ENCODE measurements at places on chromosomes 3 and 15.

- no peak for DNase-seq
These were observed 314.2 kb downstream of the ZNF385D start for GRCh38 chr3:21436835-21437234.

DNA sequence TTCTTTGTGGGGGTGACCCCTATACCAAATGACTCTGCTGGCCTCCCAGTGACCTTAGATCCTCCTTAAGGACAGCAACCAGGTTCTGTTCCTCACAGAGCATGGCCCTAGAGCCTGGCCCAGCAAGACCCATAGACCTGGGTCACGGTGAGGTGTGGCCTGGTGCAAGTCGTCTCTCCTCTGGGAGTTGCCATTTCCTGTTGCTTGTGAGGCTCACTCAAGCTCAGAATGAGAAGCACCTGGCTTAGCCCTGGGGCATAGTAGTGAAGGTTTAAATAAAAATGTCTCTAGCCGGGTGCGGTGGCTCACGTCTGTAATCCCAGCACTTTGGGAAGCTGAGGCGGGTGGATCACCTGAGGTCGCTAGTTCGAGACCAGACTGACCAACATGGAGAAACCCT is 131.3 kb downstream of the SMAD6 start:
- DNase-seq, result no peak

DNA sequence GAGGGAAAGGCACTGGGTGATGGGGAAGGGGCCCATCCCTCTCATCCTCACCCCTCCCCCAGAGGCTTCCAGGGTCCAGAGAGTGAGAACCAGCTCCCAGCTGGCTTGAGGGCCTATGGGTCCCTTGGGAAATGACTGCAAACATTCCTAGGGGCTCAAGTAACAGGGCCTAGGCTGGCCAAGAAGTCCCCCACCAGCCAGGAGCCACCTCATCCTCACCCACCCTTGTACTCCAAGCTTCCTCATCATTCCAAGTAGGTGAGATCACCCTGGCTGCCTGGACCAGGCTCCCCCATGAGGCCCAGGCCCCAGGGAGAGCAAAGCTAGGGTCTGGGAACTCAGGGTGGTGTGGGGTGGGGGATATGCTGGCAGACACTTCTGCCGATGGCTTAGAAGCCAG is 14.8 kb downstream of the LOXL1 start:
- no peak for DNase-seq

GRCh38 chr3:46427916-46428833 is 21.1 kb downstream of the CCRL2 start:
- DNase-seq, result no peak

DNA sequence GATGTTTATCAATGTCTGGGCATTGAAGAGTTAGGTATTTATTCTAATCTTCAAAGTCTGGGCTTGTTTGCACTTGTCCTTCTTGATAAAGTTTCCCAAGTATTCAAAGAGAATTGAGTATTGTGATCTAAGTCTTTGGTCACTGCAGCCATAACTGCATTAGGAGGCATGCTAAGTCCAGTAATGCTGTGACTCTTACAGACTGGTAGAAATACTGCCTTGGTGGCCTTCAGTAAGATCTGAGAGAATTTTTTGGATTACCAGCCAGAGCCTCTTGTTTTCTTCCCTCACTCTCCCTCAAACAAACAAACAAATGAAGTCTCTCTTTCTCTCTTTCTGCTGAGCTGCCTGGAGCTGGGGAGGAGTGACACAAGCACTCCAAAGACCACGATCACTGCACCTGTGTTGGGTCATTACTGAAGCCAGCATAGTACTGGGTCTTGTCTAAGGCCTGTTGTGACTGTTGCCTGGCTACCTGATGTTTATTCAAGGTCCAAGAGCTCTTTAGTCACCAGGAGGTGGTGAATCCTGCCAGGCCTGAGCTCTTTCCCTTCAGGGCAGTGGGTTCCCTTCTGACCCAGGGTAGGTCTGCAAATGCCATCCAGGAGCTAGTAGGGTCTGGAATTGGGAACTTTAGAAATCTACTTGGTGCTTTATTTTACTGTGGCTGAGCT is 14.8 kb upstream of the RBP2 start:
- no peak for DNase-seq

- DNase-seq, result no peak
These were observed 12.1 kb upstream of the STAB1 start for GRCh38 chr3:52483081-52483480.

- no peak for DNase-seq
These were observed 325.9 kb upstream of the TBL1XR1 start for GRCh38 chr3:177523067-177523675.

DNA sequence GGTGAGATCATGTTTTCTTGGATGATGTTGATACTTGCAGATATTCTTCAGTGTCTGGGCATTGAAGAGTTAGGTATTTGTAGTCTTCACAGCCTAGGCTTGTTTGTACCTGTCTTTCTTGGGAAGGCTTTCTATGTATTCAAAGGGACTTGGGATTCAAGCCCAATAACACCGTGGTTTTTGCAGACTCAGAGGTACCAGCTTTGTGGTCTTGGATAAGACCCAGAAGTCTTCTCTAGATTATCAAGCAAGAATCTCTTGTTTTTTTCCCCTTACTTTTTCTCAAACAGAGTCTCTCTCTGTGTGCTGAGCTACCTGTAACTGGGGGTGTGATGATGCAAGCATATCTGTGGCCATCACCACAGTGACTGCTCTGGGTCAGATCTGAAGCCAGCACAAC is 42.7 kb upstream of the CCK start:
- DNase-seq, result no peak

- no peak for DNase-seq
These were observed 22.8 kb downstream of the TRNT1 start for GRCh38 chr3:3149560-3149959.
